ENCODE measurements at places on chromosomes 12 and 14.

DNA sequence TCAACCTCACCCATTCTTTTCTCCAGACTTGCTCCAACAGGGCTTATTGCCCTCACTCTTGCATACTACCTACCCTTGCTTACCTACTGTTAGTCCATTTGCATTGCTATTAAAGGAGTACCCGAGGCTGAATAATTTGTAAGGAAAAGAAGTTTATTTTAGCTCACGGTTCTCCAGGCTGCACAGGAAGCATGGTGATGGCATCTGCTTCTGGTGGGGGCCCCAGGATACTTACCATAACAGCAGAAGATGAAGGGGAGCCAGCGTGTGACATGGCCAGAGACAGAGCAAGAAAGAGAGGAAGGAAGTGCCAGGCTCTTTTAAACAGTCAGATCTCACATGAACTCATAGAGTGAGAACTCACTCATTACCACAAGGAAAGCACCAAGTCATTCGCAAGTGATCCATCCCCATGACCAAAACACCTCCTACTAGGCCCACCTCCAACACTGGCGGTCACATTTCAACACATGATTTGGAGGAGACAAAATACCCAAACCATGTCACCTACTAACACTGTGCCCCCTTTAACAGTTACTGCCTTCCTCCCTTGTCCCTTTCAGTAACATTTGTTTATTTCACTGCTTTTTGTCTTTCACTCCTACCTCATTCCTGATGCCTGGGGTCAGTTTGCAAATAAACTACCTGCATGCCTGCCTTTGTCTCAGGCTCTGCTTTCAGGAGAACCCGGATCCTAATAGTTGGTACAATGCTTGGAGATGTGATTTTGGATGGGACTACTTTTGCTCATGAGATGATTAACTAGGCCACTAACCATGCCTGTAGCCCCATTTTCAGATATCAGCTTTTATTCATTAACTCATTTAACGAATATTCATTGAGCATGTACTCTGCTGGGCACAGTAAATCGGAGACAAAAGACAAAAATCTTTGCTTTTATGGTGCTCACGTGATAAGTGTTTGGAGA is 41.6 kb upstream of the CSRP2 start:
- no peak for DNase-seq

- DNase-seq = no peak
Observed at GRCh38 chr12:95083471-95083870, 10.1 kb upstream of the NR2C1 start.

DNA sequence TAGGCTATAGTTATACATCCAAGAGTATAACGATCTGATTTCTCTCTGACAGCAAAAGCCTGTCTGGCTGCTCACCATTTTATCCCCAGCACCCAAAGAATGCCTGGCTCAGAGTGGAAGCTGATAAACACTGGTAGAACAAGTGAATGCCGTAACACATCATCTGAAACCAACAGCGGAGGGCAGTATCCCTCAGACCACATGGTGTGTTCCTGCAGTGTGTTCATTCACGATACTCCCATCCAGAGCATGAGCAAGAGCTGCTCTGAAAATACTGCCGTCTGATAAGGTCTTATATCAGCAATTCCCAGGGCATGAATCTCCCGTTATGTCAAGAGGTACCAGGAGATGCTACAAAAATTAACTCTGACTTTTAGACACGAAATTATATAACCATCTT is 95.9 kb downstream of the TTC7B start:
- no peak for DNase-seq

DNA sequence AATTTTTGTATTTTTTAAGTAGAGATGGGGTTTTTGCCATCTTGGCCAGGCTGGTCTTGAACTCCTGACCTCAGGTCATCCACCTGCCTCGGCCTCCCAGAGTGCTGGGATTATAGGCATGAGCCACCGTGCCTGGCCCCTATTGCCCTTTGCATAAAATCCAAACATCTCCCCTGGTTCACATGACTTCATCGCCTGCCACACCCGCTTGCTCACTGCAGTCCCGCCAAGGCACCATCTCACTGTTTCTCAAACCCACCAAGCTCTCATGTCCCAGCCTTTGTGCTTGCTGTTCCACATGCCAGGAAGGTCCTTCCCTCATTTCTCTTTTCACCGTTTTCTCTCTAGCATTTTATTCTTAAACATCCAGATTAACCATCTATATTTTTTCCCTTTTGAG is 9.7 kb downstream of the RHOF start:
- no peak for DNase-seq

DNA sequence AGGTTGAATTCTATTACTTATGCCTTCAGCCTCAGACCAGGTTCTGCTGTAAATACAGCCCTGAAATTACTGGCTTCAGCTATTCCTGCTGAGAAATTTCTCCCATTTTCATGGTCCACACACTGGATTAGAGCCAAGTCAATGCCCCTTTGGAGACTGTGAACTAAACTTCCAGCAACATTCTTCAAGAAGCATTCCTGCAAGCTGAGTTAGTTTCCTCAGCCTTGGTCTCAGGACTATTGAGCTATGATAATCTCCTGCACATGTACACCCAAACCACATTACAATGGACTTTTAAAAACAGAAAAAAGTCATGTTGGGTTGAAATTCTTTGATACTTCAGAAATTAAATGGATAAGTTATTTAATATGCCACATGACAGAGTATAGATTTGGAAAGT is 58.0 kb upstream of the AVPR1A start:
- no peak for DNase-seq

DNA sequence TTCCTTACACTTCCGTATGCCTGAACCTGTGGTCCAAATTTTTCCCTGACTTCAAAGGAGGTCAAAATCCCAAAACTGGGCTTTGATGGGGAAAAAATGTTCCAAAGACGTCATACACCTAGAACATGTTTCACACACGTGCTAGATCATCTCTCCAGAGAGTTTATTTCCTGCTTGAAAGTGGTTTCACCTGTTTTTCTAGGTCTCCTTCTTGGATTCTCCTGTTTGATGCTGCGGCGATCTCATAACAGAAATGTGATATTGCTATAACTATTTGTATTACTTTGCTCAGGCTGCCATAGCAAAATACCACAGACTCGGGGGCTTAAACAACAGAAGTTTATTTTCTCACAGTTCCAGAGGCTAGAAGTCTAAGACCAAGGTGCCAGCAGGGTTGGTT is 19.7 kb upstream of the TMCC3 start:
- DNase-seq = no peak

DNA sequence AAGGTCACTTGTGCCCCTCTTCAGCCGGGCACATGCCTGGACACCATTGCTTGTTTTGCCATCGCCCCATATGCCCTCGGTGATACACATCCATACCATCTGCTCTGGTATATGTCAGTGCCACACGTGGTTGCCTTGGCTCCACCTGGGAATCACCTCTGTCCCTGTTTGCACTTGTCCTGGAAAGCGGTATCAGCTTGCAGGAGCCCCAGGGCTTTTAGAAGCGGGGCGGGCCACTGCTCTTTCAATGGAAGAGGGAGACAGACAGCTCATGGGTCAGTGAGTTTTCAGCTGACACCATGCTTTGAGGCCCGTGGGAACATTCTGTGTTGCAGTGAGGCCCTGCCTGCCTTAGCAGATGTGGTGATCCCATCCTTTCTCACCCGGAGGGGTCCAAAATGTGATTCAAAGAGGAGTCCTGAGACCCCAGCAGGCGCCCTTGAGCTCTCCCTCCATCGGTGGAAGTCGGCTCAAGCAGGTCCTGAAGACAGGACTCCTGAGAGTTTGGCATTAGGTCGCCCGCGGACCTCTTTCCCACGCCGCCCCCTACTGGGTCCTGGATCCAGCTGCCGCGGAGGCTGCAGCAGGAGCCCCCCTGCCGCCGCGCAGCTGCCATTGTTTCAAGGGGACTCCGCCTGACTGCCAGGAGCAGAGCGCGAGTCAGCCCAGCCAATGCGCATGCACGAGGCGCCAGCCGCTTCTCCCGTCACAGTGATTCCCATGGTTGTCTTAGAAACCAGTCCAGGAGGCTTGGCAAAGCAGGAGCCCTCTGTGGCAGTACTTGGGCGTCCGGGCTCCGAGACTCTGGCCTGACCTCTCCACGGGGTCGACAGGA is 773.2 kb upstream of the ALG10B start:
- no peak for DNase-seq

GRCh38 chr14:19947413-19948090 is 16.8 kb downstream of the OR4K1 start:
- DNase-seq = no peak

DNA sequence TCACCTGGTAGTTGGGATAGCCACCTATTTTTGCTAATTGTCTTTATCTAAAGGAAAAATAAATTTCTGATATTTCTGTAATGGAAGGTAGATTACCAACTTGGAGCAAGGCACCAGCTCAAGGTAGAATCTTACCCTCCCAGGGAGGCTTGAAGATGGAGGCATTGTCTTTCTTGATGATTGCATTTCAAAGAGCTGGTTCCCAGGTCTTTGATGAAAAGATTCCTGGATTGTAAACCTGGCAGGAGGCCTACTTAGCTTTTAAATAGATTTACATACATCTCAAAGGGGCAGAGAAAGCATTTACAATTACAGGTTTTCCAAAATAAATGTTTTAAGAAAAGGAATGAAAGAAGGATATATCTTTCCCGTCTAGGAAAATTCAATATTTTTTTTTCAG is 729.2 kb downstream of the LRFN5 start:
- no peak for DNase-seq

DNA sequence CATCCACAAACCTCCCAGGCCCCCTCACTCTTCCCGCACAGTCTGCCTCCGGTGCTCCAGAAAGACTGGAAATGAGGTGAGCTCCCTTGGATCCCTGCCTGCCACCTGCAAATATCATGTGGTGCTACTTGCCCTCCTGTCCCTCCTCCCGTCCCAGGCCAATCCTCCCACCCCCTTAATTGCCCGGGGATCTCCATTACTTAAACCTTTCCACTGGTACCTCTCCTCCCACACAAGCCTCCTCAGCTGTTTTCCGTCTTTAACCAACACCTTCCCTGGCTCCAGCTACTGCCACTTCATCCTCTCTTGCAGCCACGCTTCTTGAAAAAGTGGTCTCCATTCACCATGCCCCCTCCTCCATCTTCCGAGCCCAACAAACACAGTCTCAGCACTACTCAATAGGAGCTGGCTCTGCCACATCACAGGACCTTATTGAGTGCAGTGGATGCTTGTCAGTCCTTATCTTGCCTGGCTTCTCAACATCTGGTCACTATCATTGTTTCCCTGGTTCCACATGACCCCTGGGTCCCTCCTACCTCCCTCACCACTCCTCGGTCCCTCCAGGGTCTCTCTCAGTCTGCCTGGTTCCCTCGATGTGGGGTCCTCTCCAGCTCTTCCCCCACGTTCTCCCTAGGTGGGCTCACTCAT is 11.5 kb downstream of the FAIM2 start:
- no peak for DNase-seq

DNA sequence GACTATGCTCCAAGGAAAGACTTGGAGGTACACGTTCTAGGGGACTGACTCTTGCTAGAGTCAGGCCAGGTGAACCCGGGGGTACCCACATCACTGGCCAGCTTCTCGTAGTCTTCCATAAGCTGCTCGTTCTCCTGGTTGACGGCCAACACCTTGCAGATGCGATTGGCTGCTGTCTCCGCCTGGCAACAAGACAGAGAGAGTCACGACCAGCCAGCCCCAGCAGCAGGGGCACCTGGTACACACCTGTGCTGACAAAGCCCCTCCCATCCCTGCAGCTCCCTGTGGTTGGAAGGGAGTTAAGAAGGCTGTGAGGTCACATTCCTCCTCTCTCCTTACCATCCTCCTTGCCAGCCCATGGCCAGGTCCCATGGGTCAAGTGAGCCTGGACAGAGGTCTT is 85.5 kb downstream of the ACTN1 start:
- DNase-seq = no peak

DNA sequence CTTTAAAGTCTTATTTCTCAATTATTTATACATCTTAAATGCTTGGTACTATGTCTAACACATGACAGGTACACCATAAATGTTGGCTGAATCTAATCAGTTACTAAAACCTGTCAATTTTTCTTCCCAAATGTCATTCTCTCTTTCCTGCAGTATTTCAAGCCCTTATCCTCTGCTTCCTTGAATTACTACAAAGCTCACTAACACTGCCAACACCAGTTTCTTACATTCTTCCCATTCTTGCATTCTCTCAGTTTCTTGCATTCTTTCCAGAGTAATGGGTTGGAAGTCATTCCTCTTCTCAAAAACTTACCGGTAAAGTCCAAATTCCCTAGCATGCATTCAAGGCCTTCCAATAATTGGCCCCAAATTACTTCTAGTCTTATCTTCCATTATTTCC is 9.6 kb upstream of the SMARCC2 start:
- DNase-seq = no peak

- no peak for DNase-seq
Observed at GRCh38 chr14:56524971-56525677, 54.5 kb upstream of the TMEM260 start.
